A172 (cell line): ENCODE measurements at places on chromosomes 5 and 9.
A peak's percentile ranks its signal among the peaks of the same experiment; 100 is the strongest.

- DNase-seq: peak; percentile 28
These were observed 512.3 kb upstream of the DAP start for GRCh38 chr5:11273180-11273903.

- peak; percentile 55 for DNase-seq
These were observed at the start of gene GRHPR for GRCh38 chr9:37422289-37423104. Gene GRHPR, plus strand, starts transcription at chr9:37422696. Its CDS starts 55 bp downstream, at chr9:37422751.

DNA sequence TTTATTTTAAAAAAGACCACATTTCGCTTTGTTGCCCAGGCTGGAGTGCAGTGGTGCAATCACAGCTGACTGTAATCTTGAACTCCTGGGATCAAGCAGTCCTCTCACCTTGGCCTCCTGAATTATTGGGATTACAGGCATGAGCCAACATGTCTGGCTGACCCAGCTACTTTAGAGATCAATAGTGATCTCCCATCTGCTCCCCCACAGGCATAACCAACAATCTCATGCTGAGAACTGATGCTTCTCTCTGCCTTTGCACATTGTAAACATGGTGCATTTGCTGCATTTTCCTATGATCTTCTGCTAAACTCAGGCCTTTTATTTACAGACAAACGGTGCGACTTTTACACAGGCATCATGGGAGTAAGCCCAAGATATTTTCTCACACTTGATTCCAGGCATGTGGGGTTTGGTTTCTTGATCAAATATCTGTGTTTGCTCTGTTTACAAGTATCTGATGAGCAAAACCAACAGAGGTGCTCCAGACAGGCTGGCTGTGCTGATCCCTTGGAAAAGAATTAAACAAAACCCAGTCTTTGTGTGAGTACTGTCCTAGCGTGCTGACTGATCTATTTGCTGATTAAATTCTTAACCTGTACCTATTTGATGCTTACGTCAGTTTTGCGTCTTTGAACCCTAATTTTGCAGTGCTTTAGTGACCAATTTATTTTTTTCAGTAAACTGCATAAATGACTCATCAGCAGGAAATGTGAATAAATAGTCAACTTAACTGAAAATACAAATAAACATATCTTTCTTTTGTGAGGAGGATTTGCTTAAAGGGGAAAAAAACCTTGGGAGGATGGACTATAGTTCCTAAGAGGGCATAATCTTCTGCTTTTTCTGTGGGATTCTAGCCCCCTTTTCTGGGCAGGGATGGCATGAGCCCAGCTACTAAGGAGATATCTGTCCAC, 191.7 kb upstream of the NR3C1 start:
- peak; percentile 37 for DNase-seq

GRCh38 chr5:74075501-74076484, 449.8 kb downstream of the ARHGEF28 start:
- no peak for DNase-seq

DNA sequence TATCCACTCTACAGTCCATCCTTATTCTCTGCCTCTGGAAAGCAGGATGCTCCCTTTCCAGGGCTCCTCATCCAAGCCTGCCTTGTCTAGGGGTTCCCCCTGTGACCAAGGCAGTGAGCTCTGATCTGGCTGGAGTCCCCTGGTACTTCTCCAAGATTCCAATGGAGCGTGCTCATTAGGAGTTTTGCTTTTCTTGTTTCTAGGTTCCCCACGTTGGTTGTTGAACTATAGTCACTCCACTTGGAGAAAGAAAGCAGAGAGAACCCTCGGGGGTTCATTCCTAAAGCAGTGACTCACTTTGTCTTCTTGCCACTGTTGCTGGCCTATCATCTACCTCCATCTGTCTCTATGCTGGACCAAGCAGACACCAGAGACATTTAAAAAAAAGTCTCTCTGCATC, 192.6 kb downstream of the TLE4 start:
- peak; percentile 98 for DNase-seq

- DNase-seq: peak; percentile 66
These were observed at the start of gene TPM2 for GRCh38 chr9:35689542-35690293. Gene TPM2, minus strand, starts transcription at chr9:35689925. Its CDS starts 108 bp downstream, at chr9:35689817.

DNA sequence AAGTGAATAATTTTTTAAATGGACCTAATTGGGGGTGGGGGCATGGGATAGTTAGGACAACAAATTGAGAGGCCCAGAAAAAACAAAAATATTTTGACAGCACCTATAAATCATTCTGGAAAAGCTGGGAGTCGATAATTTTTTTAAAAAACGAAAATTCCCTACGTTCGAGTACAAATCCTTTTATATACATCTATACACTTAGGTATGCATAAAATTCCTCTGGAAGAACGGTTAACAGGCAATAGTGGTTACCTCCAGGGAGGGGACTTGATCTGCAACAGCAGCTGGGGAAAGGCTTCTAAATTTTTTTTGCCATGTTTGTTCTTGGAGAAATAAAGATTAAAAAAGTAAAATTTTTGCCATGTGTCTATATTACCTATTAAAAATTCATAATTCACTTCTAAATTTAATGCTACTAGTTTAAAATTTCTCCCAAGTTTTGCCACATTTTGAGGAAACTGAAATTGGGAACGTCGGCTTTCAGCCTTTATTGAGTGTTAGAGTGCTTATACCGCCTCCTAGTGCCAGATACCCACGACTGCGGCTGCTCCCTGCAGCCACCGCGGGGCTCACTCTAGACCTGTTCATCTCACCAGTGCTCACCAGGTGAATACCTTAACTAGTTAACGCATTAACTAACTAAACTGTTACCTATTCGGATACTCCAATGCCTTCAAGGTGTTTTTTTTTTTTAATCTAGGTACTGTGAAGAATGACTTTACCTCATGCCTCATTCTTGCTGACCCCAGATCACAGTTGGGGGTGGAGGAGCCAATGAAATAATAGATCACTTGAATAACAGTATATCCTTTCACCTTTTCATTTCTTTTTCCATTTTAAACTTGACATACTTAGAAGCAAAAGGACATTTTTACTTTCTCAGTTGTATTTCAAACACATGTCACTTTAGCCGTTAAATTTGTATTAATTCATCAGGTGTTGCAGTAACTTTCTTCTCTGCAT, 1.8 kb upstream of the BHMT start:
- DNase-seq: no peak

DNA sequence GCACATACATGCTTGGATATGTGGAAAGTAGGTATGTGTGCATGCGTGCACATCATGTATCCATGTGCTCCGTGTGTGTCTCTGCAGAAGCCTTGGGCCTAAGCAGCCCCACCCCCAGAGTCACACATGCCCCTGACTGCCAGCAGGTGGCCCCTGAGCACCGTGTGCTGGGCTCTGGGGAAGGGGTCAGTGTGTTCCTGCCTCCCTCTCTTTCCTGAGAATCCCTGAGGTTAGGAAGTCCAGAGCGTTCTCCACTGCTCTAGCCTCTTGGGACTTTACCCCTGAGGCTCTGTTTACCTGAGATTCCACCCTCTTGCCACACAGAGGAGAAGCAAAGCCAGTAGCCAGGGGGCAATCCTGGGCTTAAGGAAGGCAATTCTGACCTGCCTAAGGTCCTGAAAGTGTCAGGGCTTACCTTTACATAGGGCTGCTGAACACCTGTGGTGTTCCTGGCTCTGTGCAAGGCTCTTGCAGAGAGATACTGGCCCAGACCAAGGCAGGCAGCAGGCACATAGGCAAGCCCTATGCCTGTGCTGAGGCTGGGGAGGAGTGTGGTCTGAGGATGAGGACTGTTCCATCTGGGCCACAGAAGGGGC, 207.3 kb downstream of the TMEM38B start:
- peak; percentile 36 for DNase-seq

DNA sequence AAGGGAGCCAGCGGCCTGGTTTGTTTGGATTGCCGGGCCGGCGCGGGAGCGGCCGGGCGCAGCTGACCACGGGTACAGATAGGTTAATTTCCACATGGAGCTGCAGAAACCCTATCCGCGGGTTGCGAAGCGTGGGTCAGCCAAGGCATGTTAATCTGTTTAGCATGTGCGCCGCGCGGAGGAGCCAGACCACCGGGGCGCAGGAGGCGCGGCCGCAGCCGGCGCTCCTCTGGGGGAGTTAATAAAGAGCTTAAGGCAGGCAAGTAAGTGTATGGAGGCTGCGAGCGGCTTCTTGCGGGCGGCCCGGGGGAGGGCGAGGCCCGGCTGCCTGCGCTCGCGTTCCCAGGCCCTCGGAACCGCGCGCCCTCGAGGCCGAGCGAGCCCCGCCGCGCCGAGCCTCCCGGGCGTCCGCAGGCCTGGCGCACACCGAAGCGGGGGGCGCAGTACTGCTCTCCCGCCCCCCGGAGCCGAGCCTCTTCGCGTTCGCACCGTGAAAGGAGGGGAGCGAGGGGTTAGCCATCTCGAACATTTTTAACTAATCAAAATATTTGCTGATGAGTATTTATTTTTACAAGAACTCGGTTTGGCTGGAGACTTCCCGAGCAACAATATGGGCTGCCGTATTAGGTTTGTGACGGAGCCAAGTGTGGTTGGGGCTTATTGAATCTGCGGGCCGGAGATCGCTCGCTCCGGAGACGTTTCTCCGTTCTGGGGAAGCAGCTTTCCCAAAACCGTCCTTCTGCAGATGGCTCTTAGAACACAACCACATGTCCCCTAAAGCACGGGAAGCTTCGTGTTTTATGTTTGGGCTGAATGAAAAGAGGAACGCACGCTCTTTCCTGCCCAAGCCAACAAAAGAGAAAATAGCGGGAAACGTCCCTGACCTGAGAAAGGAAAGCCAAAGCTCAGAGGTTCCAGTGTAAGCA, 28.8 kb downstream of the FOXD1 start:
- DNase-seq: no peak

DNA sequence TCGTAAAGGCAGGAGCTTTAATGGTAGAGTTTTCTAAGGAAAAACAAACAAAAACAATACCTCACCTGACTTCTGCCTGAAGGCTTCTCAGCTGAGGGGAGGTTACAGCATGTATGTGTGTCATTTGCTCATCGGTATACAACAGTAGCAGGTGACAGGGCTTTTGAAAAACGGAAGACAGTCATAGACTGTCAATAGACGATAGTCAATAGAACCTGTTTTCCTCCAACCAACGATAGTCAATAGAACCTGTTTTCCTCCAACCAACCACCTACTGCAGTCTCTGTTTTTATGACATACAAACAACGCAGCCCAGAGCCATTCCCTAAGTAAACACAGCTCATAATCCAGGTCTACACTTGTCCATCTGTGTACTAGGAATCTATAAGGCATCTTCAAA, 74.6 kb downstream of the RETREG1 start:
- no peak for DNase-seq

DNA sequence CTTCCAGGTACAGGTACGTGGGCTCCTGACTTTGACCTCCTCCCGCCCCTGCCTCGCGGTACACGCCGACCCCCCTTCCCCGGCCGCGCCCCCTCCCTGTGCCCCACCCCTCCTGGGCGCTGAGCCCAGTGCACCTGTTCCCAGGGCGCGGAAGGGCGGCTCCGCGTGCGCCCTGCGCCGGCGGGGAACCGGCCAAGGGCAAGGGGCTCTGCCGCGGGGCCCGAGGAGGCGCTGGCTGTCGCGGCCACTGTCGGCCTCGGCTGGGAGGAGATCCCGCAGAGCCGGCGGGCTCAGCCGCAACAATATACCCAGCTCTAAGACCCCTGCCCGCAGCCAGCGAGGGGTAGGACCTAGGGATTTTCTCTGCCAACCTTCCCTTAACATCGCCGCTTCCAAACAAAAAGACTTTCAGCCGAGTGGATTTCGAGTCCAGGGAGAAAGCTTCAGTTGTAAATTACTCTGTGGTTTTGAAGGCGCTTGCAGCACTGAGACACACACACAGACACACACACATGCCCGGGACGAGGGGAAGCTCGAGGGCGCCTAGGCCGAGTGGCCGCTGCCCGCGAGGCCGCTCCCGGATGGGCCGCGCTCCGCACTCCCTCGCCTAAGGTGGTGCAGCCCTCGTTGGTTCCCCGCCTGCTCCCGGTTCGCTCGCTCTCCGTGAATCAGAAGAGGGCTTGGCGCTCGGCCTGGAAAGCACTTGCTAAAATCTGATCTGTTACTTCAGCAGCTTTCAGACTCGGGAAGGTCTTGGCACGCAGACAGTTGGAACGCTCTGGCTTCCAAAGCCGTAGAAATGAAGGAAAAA, 1.2 kb downstream of the FGF18 start:
- DNase-seq: peak; percentile 31

GRCh38 chr5:121634946-121635345, 216.7 kb upstream of the FTMT start:
- DNase-seq: no peak

- no peak for DNase-seq
These were observed 24.9 kb downstream of the LPCAT1 start for GRCh38 chr5:1498623-1499416.

GRCh38 chr9:95753762-95754465, 121.6 kb upstream of the ERCC6L2 start:
- DNase-seq: no peak

DNA sequence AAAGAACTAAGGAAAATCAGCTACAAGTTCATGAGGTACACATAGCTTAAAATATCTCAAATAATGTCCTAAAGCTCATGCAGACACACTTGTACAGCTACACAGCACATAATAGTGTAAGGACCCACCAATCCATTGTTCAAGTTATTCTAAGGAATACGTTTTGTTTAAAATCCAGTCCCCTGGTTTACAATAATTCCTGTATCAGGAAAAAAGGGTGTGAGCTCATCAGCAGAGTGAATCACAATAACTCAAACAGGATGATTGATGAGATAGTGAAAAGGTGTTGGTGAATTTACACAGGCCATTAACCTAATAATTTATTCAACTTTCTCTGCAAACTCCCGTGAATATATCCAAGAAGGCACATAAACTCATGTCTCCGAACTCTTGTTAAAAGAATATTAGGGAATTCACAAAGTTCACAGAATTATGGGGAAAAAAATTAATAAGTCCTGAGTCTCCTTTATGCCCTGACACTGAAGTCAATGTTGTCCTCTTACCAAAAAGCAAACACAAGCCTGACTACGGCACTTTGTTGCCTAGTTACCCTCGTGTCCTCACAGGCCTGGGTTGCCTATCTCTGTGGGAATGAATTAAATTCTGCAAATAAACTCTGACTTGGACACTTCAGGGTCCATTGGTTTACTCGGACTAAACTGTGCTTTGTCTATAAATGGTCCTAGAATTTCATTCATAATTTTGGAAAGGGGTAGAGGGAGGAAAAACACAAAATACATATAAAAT, 142.8 kb upstream of the PDE4D start:
- DNase-seq: no peak

GRCh38 chr5:116923344-116923743, 348.7 kb upstream of the SEMA6A start:
- DNase-seq: no peak

DNA sequence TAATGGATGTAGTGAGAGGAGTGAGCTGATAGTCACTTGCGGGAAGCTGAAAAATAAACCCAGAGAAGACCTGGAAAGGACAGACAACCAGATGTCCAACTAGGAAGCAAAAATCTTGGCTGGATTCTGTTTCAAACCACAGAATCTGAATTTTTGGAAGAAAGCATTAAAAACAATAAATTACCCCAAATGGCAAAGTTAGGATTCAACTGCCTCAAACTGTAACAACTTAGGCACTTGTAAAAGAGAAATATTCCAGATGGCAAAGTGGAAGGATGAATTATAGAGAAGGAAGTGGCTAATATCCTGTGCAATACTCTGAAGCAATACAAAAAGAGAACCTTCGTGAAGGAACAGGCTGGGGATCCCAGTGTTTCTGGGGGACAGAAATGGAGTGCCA, 46.8 kb upstream of the SLIT3 start:
- DNase-seq: no peak

GRCh38 chr9:94821098-94821887, 94.8 kb downstream of the AOPEP start:
- DNase-seq: no peak
